NCI-H1105 treated with DMSO at 0.1 percent for 48 hours (cell line): ENCODE measurements at places on chromosomes 7 and 10.

- no peak for DNase-seq
Measured at GRCh38 chr10:97907830-97908229, 58.2 kb downstream of the GOLGA7B start.

GRCh38 chr7:140734096-140734495 lies 37.6 kb downstream of the NDUFB2 start:
- no peak for DNase-seq

DNA sequence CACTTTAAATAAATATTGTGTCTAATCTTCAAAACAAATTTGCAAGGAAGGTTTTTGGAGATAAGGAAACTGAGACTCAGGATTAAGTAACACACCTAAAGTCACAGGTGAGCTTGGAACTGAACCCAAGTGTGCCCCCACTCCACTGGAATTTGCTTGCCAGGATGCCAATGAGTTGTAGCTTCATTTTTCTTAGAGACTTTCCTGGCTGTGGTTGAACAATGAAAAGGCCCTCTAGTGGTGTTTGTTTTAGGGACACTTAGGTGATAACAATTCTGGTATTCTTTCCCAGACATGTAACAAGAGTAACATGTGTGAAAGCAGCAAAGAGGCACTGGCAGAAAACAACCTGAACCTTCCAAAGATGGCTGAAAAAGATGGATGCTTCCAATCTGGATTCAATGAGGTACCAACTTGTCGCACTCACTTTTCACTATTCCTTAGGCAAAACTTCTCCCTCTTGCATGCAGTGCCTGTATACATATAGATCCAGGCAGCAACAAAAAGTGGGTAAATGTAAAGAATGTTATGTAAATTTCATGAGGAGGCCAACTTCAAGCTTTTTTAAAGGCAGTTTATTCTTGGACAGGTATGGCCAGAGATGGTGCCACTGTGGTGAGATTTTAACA lies 1.5 kb downstream of the IL6 start:
- DNase-seq = peak; percentile 28

DNA sequence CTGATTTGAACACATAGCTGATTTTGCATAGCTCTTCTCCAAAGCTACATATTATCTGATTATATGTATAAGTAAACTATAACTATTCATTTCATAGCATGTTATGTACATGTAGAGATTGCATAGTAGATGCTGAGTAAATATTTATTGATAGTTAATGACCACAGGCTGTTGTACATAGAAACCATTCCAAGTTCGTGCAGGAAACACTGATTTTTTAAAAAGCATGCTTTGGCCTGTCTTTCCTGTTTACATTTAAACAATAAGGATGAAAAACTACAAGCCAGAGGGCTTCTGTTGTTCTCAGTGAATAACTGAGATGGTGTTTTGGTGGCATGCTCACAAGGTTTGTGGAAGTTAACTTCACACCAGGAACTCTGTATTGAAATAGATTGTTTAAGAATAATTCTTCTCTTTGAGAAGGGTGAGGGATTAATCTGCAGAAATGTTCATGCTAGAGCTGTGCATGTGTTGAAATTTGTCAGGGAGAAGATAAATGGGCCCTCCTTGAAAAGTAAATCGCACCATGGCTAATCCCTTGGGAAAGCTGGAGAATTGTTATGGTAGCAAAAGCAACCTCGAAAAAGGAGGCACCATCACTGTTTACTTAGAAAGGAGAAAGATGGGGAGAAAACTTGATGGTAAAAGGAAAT lies 120.2 kb upstream of the SP8 start:
- DNase-seq = no peak

- DNase-seq = no peak
Measured at GRCh38 chr7:86975914-86976313, 83.5 kb downstream of the ELAPOR2 start.

DNA sequence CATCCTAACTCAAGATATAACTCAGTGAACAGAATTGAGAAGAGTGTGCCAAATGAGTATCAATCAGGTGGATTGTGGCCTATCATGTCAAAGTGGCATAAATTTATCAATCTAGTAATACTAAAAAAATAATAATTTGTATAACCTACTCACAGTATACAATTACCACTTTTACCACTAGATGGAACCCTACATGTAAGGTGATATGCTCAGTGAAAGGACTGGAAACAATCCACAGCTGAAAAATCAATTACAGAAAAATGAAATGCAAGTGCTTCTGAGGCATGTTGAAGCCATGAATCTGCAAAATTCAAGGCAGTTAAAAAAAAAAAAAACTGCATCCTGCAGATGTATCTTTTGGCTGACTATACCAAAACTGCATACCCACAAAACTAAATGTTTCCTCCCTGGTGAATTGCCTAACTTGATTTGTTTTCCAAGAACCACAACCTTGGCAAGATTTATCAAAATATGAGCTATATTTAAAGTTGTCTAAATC lies 13.9 kb downstream of the ARHGAP19 start:
- peak; percentile 64 for DNase-seq

- DNase-seq = no peak
Measured at GRCh38 chr7:7408001-7408770, 127.5 kb downstream of the COL28A1 start.

GRCh38 chr7:25069900-25070443 lies 55.1 kb downstream of the CYCS start:
- peak; percentile 82 for DNase-seq

DNA sequence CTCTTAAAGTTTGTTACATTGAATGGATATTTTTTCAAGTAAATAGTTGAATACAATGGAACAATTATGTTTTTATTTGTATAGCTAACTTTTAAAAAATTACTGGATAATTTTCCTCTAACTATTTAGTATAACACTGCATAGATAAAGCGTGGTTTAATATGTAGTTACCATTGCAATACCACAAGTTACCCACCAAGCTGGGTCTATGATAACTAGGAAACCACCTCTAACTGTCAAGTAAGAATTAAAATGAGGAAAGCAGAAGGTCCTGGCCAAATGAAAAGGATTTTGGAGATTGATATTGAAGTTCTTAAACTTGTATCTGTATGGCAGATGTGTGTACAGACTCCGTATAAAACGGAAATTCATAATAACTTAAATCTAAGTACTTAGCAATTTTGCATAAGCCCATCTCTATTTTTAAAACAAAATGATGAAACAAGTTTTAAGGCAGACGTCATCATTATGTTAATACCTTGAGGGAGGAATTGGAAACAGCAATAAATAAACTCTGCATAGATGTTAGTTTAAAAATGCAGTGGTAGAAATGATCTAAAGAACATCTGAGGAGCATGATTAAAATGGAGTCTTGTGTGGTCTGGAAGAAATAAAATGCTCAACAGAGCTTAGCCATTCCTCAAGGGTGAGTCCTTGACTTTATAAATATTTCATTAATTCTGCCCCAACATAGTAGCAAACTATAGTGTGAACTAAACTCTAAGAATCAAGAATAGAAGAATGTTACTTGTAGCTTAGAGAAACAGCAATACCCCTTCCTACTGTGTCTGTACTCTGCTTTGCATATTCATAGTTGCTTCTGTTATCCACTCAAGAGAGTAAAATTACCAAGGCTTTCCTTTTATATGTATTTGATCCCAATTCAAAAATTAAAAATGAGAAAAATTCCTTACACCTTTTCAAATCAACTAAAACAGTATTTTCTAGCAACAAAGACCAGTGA lies 206.4 kb upstream of the FERD3L start:
- no peak for DNase-seq

DNA sequence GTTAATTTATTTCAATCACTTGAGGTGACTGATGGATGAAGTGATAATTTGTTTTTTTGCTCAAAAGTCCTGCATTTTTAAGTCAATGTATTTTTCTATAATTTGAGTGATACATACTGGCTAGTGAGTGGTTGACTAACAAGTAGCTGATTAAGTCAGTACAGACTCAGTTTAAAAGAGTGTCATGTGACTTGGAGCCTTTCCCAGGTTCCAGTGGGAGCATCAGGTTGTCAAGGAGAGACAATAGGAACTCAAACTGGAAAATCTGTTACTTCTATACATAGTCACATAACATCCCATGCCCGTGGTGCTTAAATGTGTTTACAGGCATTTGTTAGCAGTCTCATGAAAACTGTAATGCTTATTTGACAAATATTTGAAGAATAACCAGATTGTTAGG lies 154.7 kb downstream of the ANK3 start:
- no peak for DNase-seq

DNA sequence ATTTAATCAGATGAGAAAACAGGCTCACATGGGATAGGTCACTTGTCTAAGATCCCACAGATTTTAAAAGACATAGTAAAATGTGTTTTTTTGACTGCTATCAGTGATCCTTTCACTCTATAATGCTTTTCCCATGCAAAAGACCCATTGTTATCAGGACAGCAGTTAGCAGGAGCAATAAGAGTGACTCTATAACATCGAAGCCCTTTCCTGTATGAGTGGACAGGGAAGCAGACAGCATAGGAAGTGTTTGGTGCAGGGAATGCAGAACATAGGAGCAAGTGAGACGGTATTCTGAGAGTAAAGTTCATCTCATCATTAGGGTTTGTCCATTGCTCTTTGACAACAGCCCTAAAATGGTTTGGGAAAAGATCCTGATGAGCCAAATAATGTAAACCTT lies 68.5 kb downstream of the SLC25A13 start:
- no peak for DNase-seq

- DNase-seq = no peak
Measured at GRCh38 chr10:118047157-118047719, 497 bp upstream of the RAB11FIP2 start.

GRCh38 chr7:145030754-145031153 lies 194.9 kb upstream of the TPK1 start:
- DNase-seq = no peak

- DNase-seq = no peak
Measured at GRCh38 chr7:54080971-54081370, 461.2 kb upstream of the VSTM2A start.

- no peak for DNase-seq
Measured at GRCh38 chr10:62528441-62528840, 154.3 kb downstream of the ZNF365 start.
